Mesenchymal stem cell (in vitro differentiated cells and primary cell): ENCODE measurements at places on chromosomes 7 and 10.

DNA sequence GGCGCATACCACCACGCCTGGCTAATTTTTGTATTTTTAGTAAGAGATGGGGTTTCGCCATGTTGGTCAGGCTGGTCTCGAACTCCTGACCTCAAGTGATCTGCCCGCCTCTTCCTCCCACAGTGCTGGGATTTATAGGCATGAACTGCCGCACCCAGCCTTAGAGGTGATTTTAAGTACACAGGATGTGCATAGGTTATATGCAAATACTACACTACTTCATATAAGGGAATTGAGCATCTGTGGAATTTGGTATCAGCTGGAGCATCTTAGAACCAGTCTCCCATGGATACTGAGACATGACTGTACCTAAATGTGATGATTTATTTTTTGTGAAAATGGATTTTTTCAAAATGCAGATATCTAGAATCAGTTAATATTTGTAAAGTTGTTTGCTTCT lies 21.1 kb downstream of the WAC start:
- no peak for DNase-seq

GRCh38 chr10:78552261-78552811 lies 516.4 kb upstream of the ZMIZ1 start:
- peak; percentile 22 for DNase-seq

GRCh38 chr7:33336820-33337219 lies 207.5 kb downstream of the BBS9 start:
- no peak for DNase-seq

DNA sequence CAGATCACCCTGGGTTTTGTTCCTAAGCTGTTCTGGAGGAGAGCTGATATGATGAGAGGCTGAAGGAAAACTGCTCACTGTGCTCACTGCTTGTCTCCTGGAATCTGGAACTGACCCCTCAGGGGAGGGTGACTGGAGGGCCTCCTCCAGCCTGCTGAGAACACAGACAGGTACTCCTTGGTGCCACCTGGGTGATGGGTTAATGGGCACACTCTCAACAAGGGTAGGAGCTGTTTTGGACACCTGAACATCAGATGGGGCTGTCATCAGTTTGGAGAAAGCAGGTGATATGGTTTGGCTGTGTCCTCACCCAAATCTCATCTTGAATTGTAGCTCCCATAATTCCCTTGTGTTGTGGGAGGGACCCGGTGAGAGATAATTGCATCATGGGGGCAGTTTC lies 58.1 kb upstream of the SORCS3 start:
- DNase-seq = no peak

DNA sequence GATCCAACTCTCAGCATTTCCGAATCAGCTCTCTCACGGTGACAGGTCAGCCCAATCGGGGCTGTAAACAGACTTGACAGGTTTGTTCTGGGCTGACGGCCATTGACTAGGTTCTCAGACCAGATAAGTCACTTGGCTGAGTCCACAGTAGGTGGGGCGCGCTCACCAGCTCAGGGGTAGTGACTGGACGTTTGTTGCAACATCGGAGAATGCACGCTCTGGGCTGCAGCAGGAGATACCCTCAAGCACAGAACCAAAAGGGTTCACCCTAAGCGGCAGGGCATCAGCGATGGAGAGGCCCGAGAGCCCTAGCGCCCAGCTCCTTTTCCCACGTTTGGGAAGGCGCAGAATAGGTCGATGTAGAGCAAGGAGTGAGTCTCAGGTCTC lies 1.8 kb downstream of the KLLN start:
- peak; percentile 90 for DNase-seq

GRCh38 chr7:55508221-55509011 lies 63.9 kb downstream of the VOPP1 start:
- peak; percentile 49 for DNase-seq

DNA sequence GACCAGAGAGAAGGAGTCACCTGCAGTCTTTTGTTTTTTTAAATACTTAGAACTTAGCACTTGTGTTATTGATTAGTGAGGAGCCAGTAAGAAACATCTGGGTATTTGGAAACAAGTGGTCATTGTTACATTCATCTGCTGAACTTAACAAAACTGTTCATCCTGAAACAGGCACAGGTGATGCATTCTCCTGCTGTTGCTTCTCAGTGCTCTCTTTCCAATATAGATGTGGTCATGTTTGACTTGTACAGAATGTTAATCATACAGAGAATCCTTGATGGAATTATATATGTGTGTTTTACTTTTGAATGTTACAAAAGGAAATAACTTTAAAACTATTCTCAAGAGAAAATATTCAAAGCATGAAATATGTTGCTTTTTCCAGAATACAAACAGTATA lies 13.5 kb downstream of the GHITM start:
- no peak for DNase-seq

- DNase-seq = peak; percentile 3
Measured at GRCh38 chr10:15043674-15044073, at the start of gene OLAH. OLAH (plus strand) TSS chr10:15043943; CDS start chr10:15047289, 3,346 bp downstream.

DNA sequence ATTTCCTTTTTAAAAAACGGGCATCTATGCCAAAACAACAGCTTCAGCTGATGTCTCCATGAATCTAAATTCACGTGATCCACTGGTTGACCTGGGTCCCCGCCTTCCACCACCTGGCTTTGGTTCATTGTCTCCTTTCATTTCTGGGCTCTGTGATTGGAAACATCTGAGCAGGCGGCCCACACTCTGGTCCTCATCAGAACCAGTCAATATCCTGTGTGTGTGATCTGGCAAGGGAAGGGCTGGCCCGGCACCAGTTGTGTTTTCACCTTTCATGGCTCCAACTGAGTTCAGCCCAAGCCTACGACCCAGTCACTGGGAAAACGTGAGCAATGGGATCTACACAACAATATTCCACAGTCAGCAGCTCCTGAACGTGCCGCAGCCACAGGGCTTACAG lies 46.2 kb downstream of the PARP12 start:
- no peak for DNase-seq

GRCh38 chr10:94052281-94052680 lies 58.5 kb downstream of the PLCE1 start:
- no peak for DNase-seq
